Fibroblast of the conjunctiva (primary cell): ENCODE measurements at places on chromosomes 4 and X.

- DNase-seq, result no peak
Observed at GRCh38 chr4:53005808-53006207, 143.7 kb downstream of the RASL11B start.

GRCh38 chr4:98496152-98496845, 162.1 kb downstream of the TSPAN5 start:
- no peak for DNase-seq

DNA sequence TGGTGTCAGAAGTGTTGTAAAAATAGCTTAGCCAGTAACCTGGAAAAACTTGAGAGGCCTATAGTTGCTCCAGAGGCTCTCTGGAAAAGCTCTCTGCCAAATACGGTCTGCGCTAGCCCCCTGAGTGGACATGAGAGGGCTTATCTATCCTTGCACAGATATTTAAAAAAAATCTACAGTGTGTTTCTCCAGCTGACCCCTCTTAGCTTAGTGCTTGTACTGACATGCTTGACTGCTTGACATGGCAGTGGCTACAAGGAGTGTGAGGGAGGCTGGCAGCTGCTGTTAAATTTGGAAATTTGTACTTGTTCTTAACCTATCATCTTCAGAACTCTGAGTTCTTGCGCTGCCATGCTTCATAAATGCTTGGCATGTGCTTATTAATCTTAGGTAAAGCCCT, 229.2 kb downstream of the RBMX2 start:
- no peak for DNase-seq

GRCh38 chrX:44906041-44906440, 33.1 kb downstream of the KDM6A start:
- no peak for DNase-seq

GRCh38 chrX:16838202-16839066, 31.7 kb downstream of the RBBP7 start:
- peak; percentile 83 for DNase-seq

DNA sequence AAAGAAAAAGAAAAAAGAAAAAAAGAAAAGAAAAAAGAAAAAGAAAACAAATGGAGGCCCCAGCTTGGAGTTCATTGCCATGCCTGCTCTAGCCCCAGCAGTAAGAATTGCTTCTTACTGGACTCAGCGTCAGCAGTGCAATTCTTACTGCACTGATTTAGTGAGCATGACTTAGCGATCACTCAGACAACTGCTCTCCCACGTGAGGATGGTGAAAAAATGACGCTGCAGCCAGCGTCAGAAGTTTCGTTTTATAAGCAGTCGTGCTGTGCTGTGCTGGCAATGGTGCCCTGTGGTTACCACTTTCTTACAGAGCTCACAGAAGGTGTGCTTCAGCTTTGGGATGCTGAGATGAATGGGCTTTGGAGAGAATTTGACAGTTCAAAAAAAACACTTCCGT, 68.3 kb upstream of the DDX3X start:
- no peak for DNase-seq

GRCh38 chr4:103136671-103137445, 37.2 kb upstream of the BDH2 start:
- no peak for DNase-seq

DNA sequence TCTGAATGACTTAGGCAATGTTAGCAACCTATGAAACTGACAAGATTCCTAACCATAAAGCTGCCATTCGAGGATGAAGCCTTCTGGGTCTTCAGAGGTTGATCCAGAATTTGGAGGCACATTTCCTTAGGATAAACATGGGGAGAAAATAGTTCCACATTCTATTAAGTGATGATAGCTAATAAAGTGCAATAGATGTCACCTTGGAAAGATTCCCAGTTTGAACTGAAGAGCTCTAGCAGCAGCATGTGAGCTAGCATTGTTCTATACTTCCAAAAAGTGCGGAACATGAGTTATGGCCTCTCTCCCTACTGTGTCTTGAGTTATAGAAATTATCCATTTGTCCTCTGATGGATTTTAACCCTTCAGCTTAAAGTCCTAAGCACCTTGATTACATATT, 991.4 kb upstream of the SLIT2 start:
- no peak for DNase-seq

DNA sequence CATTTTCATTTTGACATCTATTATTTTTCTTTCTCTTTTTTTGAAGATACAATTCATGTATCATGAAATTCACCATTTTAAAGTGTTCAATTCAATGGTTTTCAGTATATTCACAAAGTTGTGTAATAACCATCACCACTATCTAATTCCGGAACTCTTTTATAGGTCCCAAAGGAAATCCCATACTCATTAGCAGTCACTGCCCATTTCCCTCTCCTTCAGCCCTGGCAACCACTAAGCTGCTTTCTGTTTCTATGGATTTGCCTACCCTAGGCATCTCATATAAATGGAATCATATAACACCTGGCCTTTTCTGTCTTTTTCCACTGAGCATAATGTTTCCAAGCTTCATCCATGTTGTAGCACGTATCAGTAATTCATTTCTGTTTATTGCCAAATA, 3.2 kb upstream of the FGF2 start:
- DNase-seq, result no peak

DNA sequence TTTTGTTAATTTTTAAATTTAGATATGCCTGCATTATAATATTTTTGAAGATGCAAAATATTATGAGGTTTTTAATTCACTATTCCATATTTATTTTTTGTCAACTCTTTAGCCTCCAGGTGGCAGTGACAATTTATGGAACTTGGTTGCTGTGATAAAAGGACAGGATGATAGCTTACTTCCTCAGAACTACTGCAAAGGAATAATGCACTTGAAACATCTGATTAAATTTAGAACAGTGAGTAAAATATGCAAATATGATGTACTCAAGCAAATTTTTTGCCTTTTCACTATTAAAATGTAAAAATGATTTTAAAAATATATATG, 45.1 kb downstream of the SPATA4 start:
- DNase-seq, result peak; percentile 20

DNA sequence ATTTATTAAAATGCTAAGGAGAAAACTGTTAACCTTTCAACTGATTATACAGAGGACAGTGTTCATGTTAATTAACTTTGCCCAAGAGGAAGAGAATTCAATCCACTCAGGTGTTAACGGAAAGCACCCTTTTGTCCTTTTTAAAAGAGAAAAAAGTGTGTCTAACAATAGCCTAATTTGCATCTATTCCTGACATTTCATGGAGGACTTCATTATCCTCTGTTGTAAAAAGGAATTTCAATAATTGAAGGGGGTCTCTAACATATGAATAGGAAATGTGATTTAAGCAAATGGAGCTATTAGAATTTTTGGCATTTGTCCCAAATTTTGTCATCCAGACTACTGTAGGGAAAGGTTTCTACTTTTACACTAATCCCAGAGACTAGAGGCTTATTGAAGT, 44.6 kb upstream of the GC start:
- no peak for DNase-seq

DNA sequence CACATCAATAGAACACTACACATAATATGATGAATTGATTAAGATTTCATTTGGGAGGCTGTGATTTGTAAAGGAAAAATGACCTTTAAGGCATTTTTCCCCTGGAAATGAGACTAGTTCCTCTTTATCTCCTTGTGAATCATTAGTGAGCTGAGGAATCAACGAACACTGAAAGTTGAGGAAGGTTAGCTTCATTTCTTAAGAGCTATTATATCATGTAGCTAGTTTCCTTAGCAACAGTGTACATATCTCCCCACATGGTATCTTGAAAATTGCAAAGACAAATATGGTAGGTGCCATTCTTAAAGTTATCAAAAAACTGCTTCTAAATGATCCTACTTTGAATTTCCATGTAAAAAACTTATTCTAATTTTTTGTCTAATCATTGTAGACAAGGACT, 127.5 kb upstream of the NRK start:
- no peak for DNase-seq

- no peak for DNase-seq
Observed at GRCh38 chr4:145352438-145353145, 129.1 kb upstream of the SMAD1 start.

GRCh38 chr4:82890528-82890900, 439 bp downstream of the SEC31A start:
- no peak for DNase-seq

DNA sequence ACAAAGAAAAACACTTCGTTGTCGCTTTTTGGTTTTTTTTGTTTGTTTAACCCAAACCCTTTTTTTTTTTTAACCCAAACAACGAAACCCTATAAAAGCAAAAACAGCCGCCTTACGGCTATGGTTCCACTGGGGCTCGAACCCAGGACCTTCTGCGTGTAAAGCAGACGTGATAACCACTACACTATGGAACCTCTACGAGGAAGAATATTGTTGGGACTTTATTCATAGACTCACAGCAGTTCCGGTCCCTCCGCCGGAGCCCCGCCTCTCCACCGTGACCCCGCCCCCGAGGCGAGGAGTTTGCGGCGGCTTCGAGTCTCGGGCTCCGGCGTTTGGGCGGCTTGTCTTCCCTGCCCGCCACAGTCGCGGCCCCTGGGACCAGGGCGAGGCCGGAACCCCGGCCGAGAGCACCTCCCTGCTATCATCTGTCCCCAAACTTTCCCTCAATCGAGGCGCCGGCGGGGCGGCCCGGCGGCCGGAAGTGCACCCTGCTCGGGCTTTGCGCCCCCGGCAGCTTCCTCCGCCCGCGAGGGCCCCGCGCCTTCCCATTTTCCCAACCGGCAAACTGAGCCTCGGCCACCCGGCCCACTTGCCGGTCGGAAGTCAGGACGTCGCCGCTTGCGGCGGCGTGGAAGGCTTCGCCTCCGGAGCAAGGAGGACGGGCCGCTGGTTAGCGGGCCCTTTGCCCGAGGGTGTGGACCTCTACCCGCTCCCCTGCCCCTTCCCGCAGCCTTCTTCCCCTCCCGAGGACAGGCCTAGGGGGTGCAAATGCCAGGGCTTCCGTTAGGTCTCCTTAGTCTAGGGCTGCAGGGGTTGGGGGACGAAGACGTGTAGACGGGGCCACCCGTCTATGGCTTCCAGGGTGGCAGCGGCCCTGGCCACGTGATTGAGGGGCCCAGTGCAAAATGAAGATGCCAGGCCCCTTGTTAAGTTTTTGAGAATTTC, 3.2 kb upstream of the RS1 start:
- peak; percentile 53 for DNase-seq

GRCh38 chr4:123984886-123985285, 588.3 kb downstream of the SPRY1 start:
- DNase-seq, result no peak

DNA sequence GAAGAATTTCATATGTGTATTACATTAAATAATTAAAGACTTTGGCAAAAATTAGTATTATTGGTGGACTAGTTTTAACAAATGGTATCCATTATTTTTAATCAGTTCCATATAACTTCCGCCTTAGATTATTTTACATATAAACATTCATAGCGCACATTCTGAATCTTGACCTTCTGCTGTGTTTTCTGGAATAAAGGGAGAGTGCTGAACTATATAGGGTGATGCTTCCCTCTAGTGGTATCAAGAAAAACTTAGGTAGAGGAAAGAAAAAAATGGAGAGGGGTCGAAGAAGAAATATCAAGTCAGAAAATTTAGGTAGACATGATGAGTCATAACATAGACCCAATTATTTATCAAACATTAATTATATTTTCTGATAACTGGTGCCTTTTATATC, 155.6 kb upstream of the PACRGL start:
- DNase-seq, result peak; percentile 47

DNA sequence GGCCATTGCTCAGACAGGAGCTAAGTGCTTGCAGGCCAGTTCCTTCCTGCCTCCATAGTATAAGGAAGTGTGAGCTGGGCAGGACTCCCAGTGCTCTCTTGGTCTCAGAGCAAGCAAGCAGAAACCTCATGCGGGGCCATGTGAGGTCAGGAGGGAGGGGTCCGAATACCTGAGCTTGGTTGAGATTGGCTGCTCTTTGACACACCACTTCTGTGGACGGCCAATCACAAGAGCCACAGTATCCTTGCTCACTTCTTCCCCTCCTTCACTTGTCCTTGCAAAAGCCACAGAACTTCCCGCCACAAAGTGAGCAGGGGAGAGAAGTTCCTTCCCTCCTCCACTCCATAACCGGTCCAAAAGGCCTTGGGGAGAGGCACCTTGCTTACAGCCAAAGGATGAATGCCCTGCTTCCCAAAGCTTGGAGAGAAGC, 56.7 kb downstream of the PRPS1 start:
- peak; percentile 63 for DNase-seq

DNA sequence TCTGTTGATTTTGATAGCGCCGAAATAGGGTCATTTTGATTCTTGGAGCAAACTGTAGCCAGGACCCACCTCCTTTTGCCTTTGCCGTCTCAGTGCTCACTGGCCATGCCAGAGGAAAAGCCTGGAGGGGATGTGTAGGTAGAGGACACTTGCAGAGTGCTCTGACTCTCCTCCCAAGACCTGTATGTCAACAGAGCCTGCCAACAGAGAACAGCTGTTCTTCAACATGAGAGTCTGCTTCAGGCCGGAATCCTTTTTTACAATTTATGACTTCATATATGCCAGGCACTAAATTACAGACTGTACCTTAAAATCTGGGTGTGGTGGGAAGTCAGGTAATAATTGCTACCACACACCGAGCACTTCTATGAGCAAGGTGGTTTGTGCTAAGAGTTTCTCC, 94.2 kb downstream of the KDR start:
- no peak for DNase-seq

GRCh38 chr4:158856852-158857251, 88.0 kb downstream of the FNIP2 start:
- peak; percentile 62 for DNase-seq

GRCh38 chr4:55051532-55051931, 73.9 kb downstream of the KDR start:
- no peak for DNase-seq

- DNase-seq, result no peak
Observed at GRCh38 chr4:46123913-46124755, at the start of gene GABRG1. Gene GABRG1, minus strand, starts transcription at chr4:46124054. Its CDS starts 141 bp downstream, at chr4:46123913.

DNA sequence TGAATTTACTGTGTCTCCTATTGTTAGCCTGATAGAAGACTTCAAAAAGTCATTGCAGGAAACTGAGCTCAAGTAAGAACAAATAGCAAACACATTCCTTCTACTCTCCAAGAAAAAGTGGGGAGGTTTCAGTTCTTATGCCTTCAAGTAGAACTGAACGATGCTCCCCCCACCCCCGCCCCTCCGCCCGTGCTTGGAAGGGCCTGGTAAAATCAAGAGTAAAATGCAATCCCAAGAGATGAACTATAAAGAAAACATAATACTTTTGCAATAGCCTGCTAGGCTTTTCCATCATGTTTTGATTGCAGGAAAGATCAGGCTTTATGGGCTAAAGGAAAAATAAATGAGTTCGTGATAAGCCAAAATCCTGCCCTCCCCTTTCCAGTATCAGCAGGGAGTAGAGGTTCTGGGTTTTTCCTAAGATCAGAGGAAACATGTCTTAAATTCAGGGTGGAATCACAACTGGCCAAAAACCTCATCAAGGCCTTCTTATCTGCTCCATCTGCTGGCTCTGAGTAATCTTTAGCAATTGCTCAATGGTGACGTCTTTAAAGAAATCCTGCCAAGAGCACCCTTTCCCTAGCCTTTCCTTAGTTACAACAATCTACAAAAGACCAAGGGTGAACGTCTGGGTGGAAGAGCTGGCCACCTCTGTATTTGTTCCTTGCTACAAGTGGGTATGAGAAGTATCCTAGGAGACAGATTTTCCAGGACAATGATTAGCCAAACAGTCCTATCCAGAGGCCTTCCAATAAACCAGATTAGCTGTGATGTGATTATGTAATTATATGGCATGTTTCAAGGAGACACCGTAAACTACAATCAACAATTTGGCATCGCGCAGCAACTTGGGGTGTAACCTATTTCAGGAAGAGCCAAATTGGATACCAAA, 66.3 kb upstream of the FAM9C start:
- peak; percentile 90 for DNase-seq

- DNase-seq, result no peak
Observed at GRCh38 chr4:12411072-12411471, 982.4 kb upstream of the HS3ST1 start.

- DNase-seq, result no peak
Observed at GRCh38 chr4:155667222-155667567, 547 bp downstream of the GUCY1A1 start.

GRCh38 chr4:166435449-166435848, 562.4 kb downstream of the TLL1 start:
- DNase-seq, result no peak
